Activated B cell treated with CpG ODN at 0.5 μM for 24 hours (primary cell): ENCODE measurements at places on chromosomes 12 and 14.
A peak's percentile ranks its signal among the peaks of the same experiment; 100 is the strongest.

DNA sequence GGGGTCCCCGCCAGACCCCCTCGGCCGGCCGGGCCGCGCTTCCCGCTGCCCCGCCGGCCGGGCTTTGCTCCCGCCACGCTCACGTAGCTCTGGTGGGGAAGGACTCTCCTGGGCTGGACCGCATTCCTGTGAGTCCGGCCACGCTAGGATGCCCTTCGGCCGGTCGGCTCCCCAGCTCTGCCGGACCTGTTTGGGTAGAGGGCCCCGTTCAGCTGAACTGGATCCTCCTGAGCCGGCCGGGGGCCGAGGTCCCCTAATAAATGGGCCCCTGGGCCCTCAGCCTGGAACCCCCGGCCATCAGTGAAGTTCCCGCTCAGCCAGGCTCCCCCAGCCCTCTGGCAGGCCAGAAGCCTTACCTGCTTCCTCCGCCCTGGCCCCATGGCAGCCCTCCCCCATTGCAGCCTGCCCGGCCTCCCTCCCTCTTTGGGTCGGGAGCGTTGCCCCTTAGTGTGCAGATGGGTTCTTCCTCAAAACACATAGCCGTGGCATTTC, 593 bp downstream of the UNC119B start:
- DNase-seq = peak; percentile 31

GRCh38 chr12:111298582-111299436, 70.1 kb downstream of the PHETA1 start:
- peak; percentile 43 for DNase-seq

DNA sequence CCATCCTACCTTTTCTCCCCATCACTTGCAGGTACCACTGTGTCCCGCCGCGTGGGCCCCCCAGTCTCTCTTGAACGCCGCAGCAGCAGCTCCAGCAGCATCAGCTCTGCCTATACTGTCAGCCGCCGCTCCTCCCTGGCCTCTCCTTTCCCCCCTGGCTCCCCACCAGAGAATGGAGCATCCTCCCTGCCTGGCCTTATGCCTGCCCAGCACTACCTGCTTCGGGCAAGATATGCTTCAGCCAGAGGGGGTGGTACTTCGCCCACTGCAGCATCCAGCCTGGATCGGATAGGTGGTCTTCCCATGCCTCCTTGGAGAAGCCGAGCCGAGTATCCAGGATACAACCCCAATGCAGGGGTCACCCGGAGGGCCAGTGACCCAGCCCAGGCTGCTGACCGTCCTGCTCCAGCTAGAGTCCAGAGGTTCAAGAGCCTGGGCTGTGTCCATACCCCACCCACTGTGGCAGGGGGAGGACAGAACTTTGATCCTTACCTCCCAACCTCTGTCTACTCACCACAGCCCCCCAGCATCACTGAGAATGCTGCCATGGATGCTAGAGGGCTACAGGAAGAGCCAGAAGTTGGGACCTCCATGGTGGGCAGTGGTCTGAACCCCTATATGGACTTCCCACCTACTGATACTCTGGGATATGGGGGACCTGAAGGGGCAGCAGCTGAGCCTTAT, 9.2 kb downstream of the ARHGAP9 start:
- DNase-seq = no peak

DNA sequence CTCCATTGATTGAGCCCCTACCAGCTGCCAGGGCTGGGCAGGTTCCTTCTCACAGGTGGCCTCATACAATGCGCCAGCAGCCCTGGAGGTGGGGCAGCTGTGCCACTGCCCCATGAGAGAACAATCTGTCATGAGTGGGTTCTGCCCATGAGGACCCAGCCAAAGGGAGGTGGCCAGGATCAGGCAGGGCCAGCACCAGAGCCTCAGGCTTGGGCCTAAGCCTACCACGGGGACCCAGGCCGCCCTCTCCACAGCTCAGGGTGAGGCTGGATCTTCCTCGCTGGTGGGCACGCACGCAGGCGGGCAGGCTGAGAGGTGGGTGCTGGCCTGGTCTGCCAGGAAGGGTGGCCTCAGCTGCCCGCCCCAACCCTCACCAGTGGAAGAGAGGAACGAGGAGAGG, 110.7 kb downstream of the KIF26A start:
- no peak for DNase-seq

- no peak for DNase-seq
Observed at GRCh38 chr12:13713556-13714410, 267.6 kb downstream of the GRIN2B start.

- DNase-seq = peak; percentile 87
Observed at GRCh38 chr12:132761921-132762583, 420 bp upstream of the ANKLE2 start.

DNA sequence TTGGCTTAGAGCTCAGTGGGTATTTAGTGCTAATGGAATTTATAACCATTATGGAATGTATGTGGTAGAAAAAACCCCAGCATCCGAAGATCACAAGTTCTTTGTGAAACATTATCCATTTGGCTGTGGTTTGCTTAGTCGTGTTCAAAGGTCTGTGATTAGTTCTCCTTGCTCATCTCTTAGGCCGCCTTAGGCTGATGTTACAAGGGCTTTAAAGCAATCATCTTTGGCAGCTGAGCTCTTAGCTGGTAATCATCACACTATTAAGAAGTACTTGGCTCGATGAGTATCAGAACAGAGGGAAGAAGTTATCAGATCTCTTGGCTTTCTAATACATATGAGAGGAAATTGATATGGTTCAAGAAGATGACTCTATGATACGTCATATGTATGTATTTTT, 124.1 kb upstream of the E2F7 start:
- no peak for DNase-seq

GRCh38 chr14:104363891-104364760, 215.4 kb upstream of the C14orf180 start:
- DNase-seq = no peak

- DNase-seq = no peak
Observed at GRCh38 chr12:22172501-22172900, 126.5 kb downstream of the CMAS start.

DNA sequence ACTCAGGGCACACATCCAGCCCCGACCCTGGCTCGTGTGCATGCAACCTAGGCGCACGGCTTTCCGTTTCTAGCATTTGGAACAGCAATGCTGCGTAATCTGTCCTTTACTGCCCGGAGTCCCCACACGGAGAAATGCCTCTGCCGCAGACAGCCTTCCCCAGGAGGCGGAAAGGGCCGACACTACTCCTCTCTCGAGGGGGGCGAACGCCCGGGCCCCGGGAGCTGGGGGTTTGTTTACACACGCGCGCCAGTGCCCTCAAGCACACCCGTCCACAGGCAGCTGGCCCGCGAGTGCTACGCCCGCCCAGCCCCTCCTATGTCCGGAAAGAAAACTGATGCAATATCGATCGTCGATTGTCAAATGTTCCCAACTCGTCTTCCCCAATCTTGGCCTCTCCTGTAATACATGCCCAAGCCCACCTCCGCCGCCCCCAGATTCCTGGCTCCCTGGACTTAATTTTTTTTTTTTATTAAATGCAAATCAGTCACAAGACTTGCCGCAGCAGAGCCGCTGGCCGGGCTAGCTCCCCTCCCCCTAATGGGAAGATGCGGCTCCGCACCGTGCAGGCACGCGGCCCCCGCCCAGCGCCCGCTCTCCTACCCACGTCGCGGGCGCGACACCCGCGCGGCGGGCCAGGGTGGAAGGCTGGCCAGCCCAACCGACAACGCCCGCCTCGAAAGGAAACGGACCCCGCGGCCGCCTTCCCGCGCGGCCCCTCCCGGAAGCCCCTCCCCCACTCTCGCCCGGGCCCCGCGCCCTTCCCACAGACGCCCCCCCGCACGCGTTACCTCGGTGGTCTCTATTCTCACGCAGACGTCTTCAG, 642 bp downstream of the SLC38A2 start:
- DNase-seq = peak; percentile 66

- DNase-seq = no peak
Observed at GRCh38 chr12:6559500-6559899, 3.7 kb upstream of the IFFO1 start.

GRCh38 chr12:109763201-109763841, 49.7 kb downstream of the FAM222A start:
- peak; percentile 0 for DNase-seq

GRCh38 chr14:53814392-53814791, 142.2 kb downstream of the BMP4 start:
- DNase-seq = no peak

DNA sequence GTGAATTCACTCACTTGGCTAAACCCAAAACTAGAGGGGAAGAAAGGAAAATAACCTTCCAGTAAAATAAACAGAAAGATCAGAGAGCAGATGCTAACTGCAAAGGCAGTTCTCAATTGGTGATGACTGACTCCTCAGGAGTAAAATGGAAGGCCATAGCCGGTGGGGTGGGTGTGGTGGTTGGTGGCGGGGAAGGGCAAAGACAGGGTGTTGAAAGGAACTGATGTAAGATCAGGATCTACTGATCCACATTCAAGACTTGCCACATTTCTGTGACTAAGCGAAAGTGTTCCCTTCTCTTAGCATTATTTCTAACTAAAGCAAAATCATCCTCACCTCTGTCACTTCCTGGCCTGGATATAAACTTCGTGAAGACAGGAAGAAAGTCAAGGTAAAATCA, 26.3 kb upstream of the TC2N start:
- no peak for DNase-seq

DNA sequence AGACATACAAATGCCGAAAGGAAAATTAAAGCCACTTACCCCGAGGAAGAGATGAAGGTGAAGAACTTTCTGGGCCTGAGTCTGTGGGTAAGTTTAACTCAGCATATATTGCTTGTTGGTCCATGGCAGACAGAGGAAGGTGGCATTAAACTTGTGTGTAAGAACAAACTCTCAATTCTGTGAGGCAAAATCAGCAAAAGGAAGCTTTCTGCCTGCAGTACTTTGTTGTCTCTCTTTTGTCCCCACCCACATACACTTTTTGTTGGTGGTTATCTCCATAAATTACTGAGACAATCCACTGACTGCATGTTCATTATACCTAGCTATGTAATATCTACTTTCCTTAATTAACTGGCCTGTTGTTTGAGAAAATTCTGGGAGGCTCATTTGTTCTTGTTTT, at the start of gene KLRB1:
Gene KLRB1, minus strand, starts transcription at position 201 of the 400 bp plus-strand sequence. Its CDS starts 77 bp downstream, at position 124.
- no peak for DNase-seq

- DNase-seq = no peak
Observed at GRCh38 chr12:57158665-57159064, 11.2 kb upstream of the LRP1-AS start.

DNA sequence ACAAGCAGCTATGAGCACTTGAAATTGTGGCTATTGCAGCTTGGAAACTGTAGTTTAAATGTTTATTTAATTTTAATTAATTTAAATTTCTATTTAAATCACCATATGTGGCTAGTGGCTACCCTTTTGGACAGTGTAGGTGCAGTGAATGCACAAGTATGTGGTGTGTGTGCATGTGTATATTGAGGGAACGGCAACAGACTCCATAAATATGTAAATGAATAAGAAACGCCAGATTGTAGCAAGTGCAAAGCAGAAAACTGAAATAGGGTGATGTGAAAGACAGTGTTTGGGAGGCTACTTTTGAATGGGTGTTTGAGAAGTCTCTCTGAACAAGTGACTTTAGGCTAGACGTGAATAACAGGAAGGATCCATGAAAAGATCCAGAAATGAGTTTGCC, 32.7 kb upstream of the CCDC196 start:
- no peak for DNase-seq

- peak; percentile 54 for DNase-seq
Observed at GRCh38 chr12:57476162-57476992, 3.3 kb downstream of the ARHGAP9 start.

DNA sequence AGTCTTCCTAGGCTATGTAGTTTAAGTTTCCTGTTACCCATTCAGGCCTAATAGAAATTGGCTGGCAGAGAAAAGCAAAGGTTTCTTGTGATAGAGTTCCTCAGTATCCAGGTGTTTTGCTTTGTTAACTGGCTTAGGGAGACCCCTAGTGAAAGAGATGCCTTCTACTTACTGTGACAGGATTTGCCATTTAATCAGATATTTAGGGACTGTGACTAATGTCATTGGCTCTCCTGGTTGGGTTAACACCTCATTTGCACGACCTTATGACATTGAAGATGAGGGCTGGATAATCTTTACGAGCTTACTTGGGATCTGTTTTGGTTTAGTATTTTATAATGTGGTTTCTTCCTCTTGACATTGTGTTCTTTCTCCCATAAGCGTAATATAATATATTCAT, 5.8 kb downstream of the MON2 start:
- DNase-seq = no peak

DNA sequence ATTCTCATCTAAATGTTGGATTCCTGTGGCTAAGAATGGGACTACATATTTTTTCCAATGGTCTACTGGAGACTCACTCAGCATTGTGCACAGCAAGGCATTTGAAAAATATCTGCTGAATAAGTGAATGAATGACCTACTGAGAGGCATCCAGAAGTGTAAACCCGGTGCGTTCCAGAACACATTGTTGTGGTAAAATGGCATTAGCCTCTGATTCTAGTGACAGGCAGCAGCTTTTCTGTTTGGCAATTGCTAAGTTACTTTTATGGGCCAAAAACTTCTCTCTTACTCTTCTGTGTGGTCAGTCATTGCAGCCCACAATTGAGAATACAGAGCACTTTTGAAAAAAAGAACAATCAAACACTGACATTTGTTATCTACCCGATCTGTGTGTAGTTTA, 36.5 kb downstream of the WIF1 start:
- DNase-seq = no peak

- no peak for DNase-seq
Observed at GRCh38 chr12:3244219-3244750, 167.1 kb downstream of the TSPAN9 start.

GRCh38 chr12:51246254-51246853, 7.7 kb downstream of the DAZAP2 start:
- DNase-seq = no peak

DNA sequence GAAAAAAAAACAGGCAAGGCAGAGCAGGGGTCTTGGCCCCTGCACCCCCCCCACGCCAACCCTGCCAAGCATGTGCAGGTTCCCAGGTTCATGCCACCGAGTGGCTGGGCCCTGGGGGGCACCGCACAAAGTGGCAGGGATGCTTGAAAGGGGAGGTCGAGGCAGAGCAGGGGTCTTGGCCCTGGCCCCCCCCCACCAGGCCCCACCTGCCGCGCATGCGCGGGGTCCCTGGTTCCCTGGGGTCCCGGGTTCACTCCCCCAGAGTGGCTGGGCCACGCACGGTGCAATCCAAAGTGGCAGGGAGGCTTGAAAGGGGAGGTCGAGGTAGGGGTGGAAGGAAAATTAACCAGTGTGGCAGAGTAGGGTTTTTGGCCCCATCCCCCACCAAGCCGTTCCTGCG, 312.2 kb downstream of the ALG10 start:
- no peak for DNase-seq

DNA sequence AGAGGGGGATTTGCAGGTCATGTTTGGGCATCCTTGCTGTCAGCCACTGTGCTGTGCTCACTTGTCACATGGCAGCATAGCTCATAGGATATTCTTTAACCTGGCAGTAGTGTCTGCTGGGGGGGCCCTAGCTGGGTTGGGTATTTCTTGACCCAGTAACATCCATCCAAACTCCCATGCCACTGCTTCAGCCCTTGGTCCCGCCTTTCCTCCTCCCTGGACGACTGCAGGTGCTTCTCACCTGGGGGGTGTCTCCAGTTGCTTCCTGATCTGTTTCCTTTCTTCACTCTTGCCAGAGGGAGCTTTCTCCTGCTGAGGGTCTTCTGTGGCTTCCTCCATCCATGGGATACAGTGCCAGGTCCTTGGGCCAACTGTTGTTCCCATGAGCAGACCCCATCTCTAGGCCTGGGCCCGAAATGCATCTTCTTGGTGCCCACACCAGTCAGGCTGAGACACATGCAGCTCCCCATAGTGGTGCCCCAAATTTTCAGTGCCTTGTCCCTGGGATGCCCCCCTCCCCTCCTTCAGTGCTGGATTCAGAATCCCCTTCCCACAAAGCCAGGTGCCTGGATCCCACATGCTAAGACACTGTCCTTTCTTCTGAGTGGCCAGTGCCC, 20.5 kb downstream of the C14orf132 start:
- no peak for DNase-seq

- DNase-seq = no peak
Observed at GRCh38 chr12:52602552-52602951, 1.3 kb upstream of the KRT72 start.

- DNase-seq = no peak
Observed at GRCh38 chr12:124727922-124728321, 135.7 kb downstream of the SCARB1 start.
